ENCODE measurements at places on chromosomes 5 and 9.
A peak's percentile ranks its signal among the peaks of the same experiment; 100 is the strongest.

- no peak for DNase-seq
Measured at GRCh38 chr5:1525624-1526189, 1.9 kb upstream of the LPCAT1 start.

GRCh38 chr9:87686520-87687090, 39.3 kb upstream of the CTSL start:
- DNase-seq = no peak

DNA sequence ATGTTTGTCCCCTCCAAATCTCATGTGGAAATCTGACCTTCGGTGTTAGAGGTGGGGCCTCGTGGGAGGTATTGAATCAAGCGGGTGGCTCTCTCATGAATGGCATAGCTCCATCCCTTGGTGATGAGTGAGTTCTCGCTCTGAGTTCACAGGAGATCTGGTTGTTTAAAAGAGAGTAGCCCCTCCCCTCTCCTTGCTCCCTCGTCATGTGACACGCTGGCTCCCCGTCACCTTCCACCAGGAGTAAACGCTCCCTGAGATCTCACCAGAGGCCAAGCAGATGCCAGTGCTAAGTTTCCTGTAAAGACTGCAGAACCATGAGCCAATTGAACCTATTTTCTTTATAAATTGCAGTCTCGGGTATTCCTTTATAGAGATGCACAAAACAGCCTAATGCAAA, 74.5 kb downstream of the RASEF start:
- DNase-seq = no peak

- DNase-seq = no peak
Measured at GRCh38 chr9:102035929-102036328, 297.5 kb upstream of the GRIN3A start.

DNA sequence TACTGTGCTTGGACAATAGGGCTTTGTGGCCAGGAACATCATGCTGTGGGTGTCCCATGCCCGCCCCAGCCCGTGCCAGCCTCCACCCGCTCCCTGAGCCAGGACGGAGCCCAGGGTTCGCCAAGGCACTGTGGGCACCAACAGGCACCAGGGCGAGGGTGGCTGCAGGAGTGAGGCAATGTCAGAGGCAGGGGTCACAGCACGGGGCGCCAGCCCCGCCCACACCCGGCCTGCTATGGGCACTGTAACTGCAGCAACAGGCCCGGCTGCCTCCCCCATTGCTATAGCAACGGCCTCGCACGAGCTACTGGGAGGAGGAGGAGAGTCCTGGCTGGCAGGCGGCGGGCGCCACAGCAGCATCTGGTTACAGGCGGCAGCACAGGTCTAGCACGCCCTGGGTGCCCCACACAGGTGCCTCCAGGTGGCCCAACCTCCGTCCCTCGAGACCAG, 2.5 kb downstream of the ABCA2 start:
- no peak for DNase-seq

DNA sequence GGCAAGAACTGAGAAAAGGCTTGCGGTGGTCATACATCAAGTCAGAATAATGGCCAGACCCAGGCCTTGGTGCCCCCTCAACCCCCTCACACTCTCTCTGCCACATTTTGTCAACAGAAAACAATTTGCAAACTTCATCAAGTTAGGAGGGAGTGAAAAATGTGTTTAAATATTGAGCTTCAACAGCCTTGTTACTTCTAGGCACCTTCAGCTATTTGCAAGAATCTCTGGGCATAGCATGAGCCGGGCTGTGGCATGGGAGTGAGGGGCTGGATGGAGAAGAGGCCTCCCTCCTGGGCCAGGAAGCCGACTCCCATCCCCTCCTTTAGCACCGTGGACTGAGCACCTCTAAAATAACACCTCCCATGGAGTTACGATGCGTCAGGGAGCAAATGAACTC, 52.2 kb upstream of the GRHPR start:
- no peak for DNase-seq

GRCh38 chr5:51376509-51376908, 6.7 kb upstream of the ISL1 start:
- DNase-seq = no peak

DNA sequence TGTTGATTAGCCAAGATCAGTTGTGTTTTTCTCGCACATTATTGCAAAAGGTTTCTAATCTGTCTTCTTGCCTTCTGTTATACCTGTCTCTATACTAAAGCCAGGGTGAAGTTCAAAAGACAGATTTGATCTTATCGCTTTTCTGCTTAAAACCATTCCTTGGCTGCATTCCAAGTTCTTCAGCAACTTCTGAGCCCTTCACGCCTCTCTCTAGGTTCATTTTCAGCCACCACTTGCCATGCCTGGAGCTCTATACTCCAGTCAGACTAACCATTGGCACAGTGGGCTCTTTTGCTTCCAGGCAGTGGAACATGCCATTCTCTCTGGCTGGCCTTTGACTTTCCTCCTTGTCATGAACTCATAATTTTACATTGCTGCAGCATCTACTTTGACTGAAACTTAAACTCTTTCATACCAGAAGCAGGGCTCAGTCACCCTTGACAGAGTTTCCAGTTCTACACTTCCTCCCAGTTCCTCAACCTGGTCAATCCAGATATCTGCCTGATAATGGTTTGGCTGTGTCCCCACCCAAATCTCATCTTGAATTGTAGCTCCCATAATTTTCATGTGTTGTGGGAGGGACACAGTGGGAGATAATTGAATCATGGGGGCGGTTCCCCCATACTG, 114.4 kb downstream of the SLC12A2 start:
- no peak for DNase-seq

DNA sequence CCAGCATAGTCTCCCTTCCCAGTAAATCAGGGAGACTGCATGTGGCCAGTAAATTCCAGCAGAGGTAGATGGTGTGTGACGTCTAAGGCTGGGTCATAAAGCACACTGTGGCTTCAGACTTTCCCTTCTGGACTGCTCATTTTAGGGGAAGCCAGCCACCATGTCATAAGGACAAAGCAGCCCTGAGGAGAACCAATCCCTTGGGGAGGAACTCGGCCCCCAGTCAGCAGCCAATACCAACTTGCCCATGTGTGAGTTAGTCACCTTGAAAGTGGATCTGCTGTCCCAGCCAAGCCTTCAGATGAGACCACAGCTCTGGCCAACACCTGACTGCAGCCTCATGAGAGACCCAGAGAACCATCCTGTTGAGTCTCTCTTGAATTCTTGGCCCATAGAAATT, 14.7 kb upstream of the NINJ1 start:
- no peak for DNase-seq

GRCh38 chr5:132385326-132386105, 16.0 kb downstream of the SLC22A5 start:
- DNase-seq = peak; percentile 54

- DNase-seq = no peak
Measured at GRCh38 chr5:74206579-74207550, 433.7 kb downstream of the ENC1 start.

DNA sequence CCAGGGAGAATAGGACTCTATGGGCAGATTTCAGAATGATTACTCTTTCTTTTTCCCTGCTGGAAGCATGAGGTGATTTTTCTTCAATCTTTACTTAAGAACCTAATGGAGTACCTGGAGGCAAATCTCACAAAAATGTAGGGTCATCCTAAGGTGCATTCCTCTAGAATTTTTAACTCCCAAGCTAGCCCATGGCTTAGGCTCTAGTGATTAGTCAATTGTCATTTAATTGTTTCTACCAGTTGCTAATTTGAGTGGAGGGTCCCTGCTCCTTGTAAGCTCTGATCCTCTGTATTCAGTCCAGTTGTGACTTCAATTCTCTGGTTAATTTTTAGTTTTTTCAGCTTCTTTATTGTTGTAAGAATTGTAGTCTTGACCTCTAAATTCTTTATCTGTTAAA, 467.0 kb downstream of the HTR1A start:
- no peak for DNase-seq

DNA sequence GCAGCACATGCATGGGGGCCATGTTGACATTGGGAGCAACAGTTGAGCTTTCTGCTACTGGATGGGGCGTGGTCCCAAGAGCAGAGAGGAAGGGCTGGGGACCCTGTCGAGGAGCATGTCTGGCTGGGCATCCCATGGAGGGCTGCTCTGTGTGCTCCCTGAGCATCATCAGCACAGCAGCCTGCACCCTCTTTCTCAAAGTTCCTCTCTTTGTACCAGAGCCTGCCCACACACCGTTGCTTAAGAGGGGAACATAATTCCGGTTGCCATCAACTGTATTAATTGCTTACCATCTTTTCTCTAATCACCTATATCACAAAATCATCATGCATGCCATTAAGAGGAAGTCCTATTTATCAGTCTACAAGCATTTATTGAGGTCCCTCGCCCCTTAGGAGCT, 55.2 kb upstream of the DIRAS2 start:
- DNase-seq = no peak

DNA sequence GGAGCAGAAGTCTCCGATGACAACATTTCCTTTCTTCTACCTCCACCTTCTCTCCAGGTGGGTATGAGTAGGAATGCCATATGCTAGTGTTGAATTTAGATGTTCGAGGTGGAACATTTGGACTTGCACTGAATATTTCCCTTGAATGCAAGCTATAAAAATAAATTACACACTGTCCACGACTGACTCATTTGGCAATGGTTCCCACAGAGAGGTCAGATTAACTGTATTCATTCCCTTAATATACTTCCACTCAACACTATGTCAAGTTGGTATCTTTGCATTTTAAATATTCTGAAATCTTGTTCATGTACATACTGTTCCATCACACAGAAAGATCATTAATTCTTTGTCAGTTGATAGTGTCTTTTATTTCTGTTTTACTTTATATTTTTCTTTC, 222.6 kb upstream of the PIK3R1 start:
- no peak for DNase-seq

DNA sequence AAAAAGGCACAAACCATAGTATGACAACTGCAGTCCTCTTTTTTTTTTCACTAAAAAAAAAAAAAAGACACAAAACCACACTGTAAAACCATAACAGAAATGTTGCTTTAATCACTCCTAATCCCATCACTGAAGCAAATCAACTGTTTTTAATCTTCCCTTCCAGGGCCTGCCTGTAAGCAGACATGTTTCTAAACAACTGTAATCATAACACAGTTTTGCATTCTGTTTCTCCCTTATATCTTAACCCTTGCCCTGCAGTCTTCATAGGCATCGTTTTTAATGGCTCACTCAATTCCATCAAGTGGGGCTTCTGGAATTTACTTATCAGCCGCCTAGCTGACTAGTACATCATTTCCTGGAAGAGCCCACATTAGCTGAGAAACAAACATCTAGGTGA, 111.0 kb upstream of the SLC25A48 start:
- no peak for DNase-seq

- DNase-seq = no peak
Measured at GRCh38 chr5:36928947-36929346, 52.4 kb downstream of the NIPBL start.

GRCh38 chr9:110126986-110127864, 80.7 kb downstream of the C9orf152 start:
- no peak for DNase-seq

GRCh38 chr5:176611435-176611834, 1.5 kb upstream of the GPRIN1 start:
- peak; percentile 44 for DNase-seq

GRCh38 chr5:149129181-149129580, 12.1 kb upstream of the ABLIM3 start:
- DNase-seq = no peak

DNA sequence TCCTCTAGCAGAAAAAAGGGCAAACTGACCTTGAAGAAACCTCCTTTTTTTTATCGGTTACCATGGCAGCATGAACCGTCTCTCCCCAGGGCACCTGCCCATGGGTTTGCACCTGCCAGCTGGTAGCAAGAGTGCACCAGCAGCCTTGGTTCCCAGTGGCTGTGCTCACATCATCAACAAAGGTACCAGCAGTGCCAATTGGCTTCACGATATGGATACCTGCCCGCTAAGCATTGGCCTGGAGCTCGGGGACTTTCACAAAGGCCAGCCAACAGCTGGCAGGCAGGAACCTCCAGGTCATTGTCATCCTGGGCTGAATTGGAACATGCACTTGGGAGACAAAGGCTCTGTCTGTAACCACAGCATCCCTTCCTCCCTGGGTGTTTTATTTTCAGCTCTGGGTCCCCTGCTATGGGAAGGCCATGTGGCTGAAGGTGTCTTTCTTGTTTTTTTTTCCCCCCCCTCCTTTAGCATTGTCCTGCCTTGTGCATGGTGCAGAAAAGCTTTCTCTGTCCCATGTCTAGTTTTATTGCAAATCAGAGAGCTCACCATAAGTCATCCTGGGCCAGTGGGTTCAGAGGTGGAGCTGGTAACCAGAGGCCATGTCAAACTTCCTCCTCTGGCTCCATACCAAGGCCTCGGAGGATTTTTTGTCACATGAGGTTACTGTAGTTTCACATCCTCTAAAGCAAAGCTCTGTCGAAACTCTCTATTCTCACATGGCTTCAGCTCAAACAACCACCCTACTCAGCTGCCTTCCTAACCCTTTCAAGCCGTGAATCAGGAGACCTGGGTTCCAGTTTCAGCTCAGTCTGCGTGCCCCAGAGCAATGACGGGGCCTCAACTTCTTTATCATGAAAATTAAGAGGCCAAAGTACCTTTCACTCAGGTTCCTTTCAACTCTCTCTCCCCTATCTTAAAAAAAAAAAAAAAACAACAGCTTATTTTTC, 145.5 kb upstream of the MAP3K1 start:
- DNase-seq = no peak

All from T-helper 17 cell (primary cell).